GM12878 (cell line): ENCODE measurements at places on chromosomes 6 and 20.

DNA sequence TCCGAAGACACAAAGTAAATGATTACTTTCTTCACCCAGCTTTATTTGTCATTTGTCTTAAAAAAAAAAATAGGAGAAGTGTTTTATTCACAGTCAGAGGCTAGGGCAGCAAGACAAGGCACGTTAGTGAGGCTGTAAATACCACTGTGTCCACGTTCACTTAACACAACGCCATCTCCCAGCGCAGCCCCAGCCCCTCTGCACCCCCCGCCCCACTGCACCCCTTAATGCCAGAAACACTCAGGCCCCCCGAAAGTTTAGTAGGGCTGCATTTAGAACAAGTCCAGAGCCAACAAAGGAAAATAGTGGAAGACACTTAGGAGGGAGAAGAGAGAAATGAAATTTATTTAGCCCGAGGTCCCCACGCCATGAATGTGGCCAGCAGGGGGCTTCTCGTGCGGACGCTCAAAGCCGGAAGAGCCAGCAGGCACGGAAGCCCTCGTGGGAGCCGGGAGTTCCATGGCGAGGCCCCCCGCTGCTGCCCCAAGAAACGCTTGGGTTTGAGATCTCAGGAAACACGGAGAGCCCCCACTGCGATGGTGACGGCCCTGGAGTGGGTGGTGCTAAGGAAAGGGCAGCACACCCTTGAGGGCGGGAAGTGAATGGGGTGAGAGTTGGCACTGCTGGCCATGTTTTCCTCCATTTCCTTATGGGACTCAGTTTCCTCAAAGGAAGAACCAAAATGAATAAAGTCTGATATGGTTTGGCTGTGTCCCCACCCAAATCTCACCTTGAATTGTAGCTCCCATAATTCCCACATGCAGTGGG, 50.2 kb downstream of the IYD start:
- DNase-seq = no peak

- DNase-seq = no peak
These were observed 121.6 kb downstream of the QRSL1 start for GRCh38 chr6:106750946-106751345.

DNA sequence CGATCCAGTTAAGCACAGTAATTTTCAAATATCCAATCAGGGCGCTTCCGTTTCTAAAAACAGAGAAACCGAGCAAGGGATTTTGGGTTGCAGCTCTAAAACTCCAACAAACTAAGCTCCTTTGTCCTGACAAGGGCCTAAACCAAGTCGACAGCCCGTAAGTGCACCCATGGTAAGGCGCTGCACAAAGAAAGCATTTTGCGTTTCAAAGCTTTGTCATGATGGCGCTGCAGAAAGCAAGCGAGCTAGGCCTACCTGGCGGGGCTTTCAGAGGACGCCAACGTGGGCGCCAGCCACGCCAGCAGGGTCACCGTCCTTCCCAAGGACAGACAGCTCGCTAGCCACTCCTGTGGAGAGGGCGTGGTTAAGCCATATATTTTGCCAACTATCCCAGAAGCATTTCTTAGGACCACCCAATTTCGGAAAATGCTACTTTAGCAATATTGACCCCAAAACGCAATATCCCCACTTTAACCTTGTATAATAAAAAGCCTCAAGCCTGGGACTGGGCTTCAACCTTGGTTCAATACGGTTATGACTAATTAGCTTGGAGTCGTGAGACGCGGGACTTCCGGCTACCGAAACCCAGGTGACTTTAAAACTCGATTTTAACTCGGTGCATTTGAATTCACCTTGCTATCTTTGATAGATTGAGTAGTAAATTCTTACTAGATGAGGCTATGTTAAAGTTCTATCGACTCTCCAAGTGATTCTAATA, 53.8 kb downstream of the TRIM38 start:
- no peak for DNase-seq

GRCh38 chr20:22346716-22347115, 237.7 kb downstream of the FOXA2 start:
- DNase-seq = no peak

GRCh38 chr6:118313208-118313607, 234.9 kb upstream of the PLN start:
- no peak for DNase-seq

DNA sequence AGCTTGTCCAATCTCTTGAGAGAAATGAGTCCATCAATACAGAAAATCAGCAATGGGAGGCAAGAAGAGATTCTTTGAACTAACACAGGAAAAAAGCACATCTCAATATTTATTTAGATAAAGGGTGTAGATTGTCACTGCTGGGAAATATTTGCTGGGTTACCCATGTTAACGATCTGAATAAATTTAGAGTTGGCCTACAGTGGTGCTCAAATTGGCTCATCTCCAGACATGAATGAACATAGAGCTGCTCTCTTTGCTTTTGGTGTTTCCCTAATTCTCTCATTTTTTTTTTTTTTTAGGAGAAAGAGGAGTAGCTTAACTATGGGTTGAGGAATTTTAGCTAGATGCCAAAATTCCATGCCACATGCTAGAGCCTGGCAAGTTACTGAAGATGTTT, 471.2 kb downstream of the PKHD1 start:
- no peak for DNase-seq

GRCh38 chr6:89566930-89567629, 71.5 kb downstream of the LYRM2 start:
- no peak for DNase-seq

- DNase-seq = no peak
These were observed 134.8 kb downstream of the DTNBP1 start for GRCh38 chr6:15527838-15528617.

DNA sequence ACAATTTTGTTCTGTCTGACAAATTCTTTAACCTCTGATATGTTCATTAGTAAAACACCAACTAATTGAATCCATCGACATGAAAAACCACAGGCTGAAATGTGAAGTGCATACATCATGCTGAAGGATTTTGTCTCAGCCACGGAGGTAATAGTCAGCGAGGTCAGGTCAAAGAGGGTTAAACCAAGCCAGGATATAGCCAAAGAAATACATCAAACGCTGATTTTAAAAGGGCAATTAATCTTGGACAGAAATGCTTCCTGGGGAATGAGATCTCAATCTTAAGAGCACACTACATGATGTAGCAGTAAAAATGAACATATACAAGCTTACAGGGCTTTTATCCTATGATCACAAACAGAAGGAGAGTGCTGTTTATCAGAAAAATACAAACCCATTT, 106.7 kb downstream of the PRDM1 start:
- DNase-seq = no peak

DNA sequence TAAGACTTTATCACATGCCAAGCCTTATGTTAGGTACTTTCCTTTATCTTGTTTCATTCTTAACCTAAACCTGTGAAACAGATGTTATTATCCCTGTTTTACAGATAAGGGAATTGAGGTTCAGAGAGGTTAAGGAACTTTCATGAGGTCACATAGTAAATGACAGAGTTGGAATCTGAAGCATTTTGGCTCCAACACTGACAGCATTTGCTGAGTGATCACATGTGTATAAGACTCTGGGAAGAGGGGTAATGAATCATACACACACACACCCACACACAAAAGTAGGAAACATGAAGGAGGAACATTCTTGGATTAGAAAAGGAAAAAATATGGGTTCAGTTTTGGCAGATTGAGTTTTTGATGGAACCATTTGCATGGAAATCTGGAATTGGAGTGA, 212.5 kb downstream of the GJA1 start:
- DNase-seq = no peak

DNA sequence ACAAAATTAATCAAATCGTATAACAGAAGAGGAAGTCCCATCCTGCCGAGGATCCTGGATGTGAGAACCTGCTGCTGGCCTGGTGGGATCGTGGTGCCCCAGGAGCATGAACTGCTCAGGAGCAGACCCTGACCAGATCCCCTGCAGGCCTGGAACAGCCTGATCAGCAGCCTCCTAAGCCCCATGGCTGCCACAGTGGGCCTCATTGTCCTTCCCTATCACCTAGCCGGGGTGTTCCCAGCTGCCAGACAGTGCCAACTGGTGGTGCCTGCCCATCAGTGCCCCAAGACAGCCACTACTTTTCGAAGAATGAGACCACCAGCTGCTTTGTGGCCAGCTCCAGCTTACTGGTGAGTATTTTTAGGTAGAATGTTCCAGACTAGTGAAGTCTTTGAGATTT, 19.6 kb upstream of the MAS1L start:
- DNase-seq = no peak

DNA sequence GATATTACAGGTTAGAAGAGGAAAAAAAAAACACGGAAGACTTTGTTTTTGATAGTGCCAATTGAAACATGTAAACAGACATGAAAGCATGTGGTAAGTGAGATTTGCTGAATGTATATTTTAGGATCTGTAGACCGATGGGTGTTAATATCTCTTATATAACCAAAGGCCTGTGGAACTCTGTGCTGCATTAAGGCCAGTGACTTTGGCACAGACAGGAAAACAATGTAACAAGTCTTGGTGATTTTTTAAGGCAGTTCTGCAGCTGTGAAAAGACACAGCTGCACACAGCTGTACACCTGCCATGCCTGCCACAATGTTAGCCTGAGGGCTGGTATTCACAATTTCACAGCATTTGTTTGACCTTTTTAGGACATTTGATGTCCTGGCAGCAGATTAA, 6.1 kb downstream of the SOBP start:
- no peak for DNase-seq

DNA sequence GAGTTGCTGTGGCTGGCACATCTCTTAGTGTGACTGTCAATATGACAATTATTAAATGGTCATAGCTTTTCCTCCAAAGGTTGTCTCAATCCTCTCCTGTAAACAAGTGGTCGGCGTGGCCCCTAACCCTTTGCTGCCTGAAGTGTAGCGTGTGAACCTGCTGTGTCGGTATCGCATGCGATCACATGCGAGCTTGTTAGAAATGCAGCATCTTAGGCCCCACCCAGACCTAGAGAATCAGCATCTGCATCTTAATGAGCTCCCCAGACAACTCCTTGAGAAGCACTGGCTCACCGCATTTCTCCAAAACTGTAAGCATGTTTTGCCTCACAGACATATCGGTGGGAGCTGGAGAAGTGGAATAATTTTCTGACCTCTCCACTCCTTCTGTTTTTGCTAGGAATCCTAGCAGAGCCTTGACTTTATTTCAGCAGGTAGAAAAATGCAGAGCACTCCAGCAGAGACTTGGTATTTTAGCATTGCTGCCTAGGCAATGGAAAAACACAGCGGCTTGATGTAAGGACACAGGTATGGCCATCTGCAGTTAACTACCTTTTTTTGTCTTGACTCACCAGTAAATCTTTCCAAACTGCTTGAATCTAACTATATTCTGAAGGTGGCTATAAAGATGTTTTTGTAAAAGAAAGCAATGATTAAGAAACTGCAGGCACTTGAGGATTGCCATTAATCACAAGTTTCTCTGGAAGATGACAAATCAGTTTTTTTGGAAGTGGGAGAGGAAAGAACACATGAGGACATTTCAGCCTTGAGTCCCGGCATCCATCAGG, 67.6 kb downstream of the PSMG4 start:
- no peak for DNase-seq

- DNase-seq = no peak
These were observed 205.9 kb downstream of the BMP7 start for GRCh38 chr20:57060407-57061050.

DNA sequence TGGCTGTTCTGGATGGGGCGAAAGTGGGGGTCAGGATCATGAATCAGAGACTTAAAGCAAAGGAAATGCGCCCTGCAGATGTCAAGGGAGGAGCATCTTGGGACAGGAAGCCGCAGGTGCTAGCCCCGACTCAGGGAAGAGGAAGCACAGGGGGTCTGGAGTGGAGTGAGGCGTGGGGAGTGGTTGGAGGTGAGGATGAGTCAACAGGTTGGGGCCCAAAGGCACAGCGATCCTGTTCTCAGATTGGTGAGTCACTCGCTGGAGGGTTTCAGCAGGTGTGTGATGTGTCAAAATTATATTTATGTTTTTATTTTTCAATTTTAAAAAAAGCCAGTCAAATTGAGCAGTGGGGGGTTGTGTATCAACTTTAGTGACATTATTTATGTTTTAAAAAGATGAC, 19.0 kb downstream of the PACSIN1 start:
- peak; percentile 8 for DNase-seq

DNA sequence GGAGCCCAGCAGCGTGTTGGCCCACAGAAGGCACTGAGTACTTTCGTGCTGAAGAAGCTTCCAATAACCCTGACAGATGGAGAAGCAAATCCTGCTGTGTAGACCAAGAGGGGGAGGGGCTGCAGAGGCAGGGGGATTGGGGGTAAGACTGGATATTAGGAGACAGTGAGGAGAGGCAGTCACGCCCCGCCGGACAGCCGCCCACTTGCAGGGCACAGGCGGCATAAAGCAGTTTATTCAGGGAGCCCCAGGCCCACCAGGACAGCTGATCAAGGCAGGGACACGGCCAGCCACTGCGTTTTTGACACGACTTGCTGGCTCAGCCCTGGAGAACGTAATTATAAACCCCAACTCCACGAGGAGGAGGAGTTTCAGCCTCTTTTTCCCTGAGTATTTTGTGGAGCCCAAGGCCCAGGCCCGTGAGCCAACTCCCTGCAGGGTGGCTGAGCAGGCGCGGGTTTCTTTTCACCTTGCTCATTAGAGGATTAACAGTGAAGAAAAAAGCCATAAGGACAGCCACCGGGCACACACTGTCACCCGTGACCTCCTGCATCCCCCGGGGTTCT, 177.9 kb downstream of the TFAP2C start:
- DNase-seq = no peak
